ENCODE measurements at places on chromosomes 11 and 22.
A peak's percentile ranks its signal among the peaks of the same experiment; 100 is the strongest.

- no peak for DNase-seq
Measured at GRCh38 chr11:75790986-75791385, 22.4 kb downstream of the DGAT2 start.

- DNase-seq: no peak
Measured at GRCh38 chr11:99277281-99277680, 256.5 kb downstream of the CNTN5 start.

DNA sequence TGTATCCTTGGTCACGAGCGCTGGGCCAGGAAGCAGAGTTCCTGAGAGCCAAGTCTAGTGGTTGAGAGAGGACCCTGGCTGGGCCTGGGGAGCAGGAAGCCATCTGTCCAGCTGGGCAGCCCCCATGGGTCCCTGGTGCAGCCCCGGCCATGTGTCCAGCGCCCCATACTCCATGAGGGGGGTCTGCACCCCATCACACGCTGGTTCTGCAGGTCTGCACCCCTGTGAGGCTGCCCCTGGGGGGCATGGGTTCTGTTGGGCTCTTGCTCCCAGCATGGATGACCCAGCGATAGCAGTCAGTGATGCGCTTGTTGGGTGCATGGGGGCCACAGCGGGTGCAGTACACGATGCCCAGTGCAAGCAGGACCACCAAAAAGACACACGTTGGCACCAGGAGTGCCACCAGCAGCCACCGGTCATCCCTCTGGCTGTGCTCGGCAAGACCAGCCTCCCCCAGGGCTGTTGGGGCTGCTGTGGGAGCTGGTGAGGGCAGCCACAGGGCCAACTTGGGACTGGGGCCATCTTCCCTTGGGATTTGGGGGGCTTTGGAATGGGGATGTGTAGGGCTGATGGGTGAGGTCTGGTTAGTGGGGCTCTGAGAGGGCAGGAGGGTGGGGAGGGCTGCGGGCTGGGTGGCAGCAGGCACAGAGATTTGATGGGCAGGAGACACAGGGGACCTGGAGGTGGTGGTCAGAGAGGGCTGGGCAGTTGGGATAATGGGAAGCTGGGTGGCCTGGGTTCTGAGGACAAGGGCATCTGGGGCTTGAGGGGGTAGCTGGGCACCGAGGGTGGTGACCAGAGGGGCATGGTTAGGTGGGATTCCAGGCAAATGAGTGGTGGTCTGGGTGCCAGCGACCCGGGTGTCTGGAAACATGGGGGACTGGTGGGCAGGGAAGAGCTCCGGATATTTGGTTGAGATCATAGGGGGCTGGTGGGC lies 2.0 kb downstream of the CD248 start:
- no peak for DNase-seq

GRCh38 chr11:27212248-27212780 lies 150.7 kb downstream of the CCDC34 start:
- DNase-seq: no peak

- DNase-seq: peak; percentile 98
Measured at GRCh38 chr11:66336234-66337102, at the start of gene RIN1. Gene RIN1 (minus strand): TSS chr11:66336434. CDS start chr11:66336402, 32 bp downstream.

DNA sequence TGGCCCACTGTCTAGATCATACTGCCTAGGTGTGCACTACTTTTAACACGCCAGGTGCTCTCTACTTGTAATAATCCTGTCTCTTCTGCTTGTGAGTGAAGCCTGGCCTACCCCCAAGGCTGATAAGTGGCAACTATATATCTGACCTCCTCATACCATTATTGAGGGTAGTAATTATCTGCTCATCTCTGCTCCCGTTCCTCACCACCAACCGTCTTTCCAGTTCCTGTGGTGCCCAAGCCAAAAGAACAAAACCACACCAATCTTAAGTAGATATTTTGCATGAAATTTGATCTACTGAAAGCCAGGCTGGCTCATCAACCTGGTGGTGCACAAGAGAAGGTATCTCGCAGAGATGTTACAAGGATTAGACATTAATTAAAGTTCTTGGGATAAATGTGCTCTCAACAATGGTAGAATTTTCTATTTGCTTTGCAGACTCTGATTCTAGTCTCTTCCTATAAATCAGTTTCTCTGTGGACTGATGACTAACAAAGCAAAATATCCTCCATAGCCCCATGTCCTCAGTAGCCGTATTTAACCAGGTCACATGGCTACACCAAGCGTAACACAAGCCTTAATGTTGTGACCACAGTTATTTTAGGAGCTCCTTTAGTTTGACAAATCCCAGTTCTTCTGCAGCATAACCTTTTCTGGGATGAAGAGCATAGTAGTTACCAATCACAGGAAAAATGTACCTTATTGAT lies 267.2 kb downstream of the NTM start:
- no peak for DNase-seq

DNA sequence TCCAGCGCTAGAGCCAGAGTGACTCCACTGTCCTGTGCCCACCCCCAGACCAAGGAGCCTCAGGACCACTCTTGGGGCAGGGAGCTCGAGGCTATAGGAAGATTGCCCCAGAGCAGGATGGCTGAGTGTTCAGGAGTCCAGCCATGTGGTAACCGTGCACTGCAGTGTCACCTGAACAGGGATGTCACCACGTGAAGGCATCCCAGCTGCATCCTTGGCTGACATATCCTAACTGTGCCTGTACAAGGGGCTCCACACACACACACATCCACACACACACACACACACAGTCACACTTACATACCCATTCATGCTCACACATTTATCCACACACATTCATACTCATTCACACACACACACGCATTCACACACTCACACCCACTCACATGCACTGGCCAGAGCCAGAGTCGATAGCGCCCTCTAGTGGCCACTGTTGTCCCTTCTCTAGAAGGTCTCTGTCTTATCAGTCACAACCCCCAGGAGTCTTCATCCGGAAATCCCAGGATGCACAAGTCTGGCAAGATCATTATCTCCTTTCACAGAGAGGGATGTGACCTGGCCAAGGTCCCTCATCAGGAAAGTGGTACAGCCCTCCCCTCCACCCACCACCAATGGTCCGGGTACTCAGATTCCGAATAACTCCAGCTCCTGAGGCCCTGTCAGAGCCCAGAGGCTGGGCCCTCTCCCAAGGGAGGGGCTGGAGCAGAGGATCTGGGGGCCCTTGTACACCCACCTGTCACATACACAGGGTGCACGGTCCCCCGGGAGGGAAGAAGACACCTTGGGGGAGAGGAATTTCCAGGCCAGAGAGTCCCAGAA lies 55.1 kb downstream of the IGLL5 start:
- DNase-seq: peak; percentile 60

DNA sequence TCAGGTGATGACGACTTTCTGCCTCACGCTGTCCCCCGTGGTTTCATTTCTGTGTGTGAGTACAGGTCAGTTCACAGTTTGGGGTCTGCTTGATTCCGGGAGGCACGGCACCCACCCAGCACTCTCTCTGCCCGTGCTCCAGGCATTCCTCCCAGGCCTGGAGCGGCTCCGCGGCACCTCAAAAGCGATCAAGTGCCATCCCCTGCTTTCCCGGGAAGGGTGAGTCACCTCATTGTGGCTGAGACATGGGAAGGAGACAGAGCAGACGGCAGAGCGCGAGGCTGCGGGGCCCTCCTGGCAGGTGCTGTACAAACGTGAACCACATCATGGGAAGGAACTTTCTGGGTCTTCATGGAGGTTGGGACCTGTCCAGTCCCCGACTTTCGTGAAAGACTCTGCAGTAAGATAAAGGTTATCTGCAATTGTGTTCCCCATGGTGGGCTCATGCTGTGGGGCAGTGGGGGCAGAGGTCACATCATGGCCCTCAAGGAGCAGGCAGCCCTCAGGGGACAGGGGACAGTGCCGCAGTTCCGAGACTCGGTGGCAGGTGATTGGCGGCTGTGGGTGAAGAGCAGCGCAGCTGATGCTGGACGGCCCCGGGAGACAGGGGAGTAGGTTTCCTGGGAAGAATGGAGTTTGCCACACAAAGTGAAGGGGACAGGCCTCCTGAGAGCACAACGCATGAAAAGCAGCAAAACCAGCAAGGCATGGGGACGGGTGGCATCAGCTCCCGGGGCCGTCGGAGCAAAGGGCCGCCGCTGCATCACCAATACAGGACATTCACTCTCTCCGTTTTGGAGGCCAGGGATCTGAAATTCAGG lies 65.3 kb downstream of the CELSR1 start:
- no peak for DNase-seq

- DNase-seq: no peak
Measured at GRCh38 chr22:39508393-39508792, 6.3 kb downstream of the MIEF1 start.

DNA sequence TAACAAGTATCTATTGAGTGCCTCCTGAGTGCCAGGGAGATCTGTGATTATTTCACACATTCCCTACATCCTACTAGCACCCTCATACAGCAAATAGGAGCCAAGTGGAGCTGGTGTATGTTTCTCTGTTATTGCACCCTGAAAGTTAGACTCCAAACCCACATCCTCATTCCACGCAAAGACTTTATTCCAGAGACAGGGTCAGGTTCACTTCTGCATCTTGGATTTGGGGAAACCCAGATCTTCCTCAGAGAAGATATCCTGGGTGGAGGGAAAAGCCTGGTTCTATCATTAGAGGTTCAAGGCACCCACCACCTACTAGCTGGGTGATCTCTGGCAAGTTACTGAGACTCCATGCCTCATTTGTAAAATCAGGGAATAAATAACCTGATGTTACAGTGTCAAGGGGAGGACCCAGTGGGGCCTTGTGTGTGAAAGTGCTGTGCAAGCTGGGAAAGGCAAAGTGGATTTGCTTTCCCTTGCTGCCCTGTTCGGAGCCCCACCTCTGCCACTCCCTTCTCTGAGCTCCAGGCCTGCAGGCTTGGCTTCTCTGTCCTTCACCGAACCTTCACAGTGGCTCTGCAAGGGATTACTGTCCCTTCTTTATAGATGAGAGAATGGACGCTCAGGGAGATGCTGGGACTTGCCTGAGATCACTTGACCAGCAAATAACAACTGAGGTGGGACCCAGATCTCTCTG lies 991 bp upstream of the SLCO2B1 start:
- no peak for DNase-seq

- DNase-seq: peak; percentile 87
Measured at GRCh38 chr22:29780748-29781676, 13.8 kb downstream of the UQCR10 start.

- no peak for DNase-seq
Measured at GRCh38 chr11:13149991-13150390, 127.6 kb upstream of the BMAL1 start.

DNA sequence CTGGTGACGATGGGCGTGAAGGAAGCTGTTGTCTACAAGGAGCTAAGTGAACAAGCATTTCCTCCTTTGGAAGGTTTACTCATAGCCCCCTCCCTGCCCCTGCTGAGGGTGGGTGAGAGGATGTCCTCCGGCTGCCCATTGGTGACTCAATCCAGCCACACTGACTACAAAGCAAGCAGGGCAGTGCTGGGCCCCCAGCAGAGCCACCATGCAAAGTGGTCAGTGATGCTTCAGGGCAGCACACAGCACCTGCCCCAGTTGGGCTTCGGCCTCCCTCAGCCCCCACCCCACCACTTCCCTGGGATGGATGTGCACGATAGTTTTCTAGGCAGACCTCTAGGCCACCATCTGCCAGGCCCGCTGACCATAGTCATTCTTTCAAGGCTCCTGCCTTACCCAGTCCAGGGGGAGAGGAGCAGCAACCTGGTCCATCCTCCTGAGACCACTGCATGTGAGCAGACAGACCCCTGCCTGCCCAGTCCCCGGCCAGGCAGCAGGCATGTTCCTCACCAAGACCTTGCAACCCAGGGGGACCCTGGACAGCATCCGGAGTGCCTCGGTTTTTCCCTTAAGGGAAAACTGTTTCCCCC lies 125.1 kb downstream of the BCR start:
- peak; percentile 57 for DNase-seq

- DNase-seq: peak; percentile 92
Measured at GRCh38 chr11:59556115-59556916, 45.0 kb downstream of the OR4D9 start.

- no peak for DNase-seq
Measured at GRCh38 chr11:114153224-114153623, 93.7 kb downstream of the ZBTB16 start.

- DNase-seq: no peak
Measured at GRCh38 chr11:102391549-102392237, 44.7 kb downstream of the BIRC2 start.

- DNase-seq: peak; percentile 78
Measured at GRCh38 chr11:12552692-12553091, 121.5 kb upstream of the TEAD1 start.

DNA sequence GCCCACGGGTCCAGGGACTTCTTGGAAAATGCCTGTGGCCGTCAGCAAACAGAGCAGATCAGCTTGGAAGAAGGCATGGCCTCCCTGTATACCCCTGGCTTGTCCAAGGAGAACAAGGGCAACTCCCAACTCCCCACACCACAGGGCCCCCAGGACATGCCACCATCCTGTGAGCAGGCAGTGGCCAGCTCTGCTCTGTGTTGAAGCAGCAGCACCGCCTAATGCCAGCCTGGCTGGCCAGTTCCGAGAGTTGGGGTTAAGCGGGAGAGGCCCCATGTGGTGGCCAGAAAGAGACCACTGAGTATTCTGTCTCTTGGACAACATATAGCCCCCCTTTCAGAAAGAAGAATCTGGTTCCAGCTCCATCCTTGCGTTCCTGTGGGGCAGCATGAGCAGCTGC lies 209.2 kb downstream of the CTTN start:
- DNase-seq: no peak

DNA sequence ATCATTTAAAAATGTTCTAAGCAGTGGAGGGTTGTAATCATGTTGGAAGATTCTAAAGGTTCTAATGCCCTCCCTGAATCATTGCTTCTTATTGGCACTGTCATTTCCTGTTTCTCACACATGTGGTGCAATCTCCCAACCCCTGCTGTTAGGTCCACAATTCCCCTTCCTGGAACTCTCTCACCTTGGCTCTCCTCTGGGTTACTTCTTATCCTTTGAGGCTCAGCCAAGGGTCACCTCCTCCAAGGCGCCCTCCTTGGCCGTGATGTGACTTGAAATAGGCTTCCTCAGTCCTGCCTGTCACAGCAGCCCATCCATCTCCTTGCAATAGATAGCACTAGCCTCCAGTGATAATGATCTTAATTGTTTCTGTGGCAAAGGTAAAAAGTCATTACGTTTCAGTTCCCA lies 149.8 kb downstream of the TTC17 start:
- peak; percentile 82 for DNase-seq

DNA sequence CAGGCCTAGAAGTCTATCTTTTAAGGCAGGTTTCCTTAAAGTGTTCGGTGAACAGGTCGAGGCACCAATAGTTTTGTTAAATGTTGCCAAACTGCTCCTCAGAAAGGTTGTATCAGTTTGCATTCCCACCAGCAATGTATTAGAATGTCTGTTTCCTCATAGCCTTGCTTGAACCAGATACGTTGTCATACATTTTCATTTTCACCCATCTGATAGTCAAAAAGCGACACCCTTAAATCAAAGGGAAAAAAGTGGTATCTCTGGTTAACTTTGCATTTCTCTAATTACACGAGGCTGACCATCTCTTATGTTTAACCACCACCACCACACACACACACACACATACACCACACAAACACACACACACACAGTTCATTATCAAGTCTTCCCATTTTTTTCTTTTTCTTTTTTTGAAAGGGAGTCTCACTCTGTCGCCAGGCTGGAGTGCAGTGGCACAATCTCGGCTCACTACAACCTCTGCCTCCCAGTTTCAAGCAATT lies 16.3 kb downstream of the PRR14L start:
- no peak for DNase-seq

GRCh38 chr11:76190376-76190775 lies 15.9 kb downstream of the WNT11 start:
- no peak for DNase-seq

- DNase-seq: no peak
Measured at GRCh38 chr11:110787680-110788079, 75.4 kb upstream of the ARHGAP20 start.

Data from iris pigment epithelial cell (primary cell).